ENCODE measurements at places on chromosomes 13 and 19. TPM values are rescaled to one million over a fixed set of nuclear protein-coding genes. Genes with fewer than 3 reads are reported as not detected.

AMH gene
- 14.3 TPM for total RNA-seq

PNMA8C gene
- total RNA-seq, result not detected

RCBTB1 gene
- total RNA-seq, result 26.2 TPM

DNA sequence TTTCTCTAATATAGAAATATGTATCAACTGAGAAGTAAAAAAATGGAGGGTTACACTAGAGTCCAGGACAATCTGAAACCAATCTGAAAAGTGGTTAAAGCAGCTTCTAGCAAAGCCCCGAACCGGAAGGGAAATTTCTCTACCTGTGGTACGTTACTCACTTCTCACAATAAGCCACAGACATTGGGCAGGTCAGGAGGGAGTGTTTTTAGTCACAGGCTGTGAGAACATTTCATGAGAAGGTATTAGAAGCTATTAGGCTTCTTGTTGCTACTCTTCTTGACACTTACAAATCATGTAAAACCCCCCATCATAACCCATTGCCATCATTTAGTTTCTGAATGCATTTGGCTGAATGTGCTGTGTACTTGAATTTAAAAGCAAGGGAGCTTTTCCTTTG, 120.9 kb downstream of the NUFIP1 start:
- DNase-seq, result no peak

GRCh38 chr13:76715621-76716020, 170.6 kb downstream of the KCTD12 start:
- DNase-seq, result no peak

- no peak for DNase-seq
These were observed 65.7 kb downstream of the PAN3 start for GRCh38 chr13:28204043-28204442.

MBD3L4 gene
- total RNA-seq, result not detected

GRCh38 chr19:10548746-10549276, 5.1 kb downstream of the ATG4D start:
- DNase-seq, result no peak

Data from osteocyte (in vitro differentiated cells).